Hypothalamus (tissue), 51 donors: ENCODE measurements at places on chromosomes 12 and 14.

- no peak for DNase-seq
These were observed 7.6 kb downstream of the SUSD6 start for GRCh38 chr14:69619012-69619411.

DNA sequence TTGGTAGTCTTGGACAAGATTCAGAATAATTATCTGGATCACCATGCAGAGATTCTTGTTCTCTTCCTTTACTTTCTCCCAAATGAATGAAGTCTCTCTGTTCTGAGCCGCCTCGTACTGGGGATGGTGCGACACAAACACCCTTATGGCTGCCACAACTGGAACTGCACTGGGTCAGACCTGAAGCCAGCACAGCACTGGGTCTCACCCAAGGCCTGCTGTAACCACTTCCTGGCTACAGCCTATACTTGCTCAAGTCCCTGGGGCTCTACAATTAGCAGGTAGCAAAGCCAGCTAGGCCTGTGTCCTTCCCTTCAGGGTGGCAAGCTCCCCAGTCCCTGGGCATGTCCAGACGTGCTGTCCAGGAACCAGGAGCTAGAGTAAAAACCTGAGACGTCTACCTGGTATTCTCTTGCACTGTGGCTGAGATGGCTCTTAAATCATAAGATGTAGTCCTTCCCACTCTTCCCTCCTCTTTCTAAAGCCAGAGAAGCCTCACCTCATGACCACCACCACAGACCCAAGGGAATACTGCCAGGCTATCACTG, 27.6 kb downstream of the IFNG start:
- no peak for DNase-seq

- no peak for DNase-seq
These were observed 94.7 kb upstream of the NOS1 start for GRCh38 chr12:117456076-117456475.

DNA sequence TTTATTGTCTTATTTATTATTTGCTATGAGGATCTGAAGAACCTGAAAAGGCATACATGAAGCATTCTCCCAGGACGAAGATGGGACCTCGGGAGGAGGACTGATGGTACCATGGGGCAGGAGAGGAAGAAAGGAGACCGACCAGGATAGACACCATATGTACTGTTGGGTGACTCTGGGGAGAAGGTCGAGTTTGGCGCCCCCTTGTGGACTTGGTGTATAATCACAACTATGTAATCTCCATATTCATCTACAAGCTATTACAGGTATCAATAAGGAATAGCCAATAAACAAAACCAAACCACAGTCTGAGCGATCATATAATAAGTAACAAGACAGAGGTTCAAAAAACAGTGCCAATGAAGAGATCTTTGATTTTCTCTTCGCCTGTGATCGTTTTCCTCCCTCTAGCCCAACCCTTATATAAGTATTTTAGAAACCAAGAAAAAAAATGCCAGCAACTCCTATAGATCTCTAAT, 139.1 kb downstream of the SPTSSA start:
- DNase-seq = peak; percentile 3

- DNase-seq = no peak
These were observed 31.5 kb upstream of the GZMB start for GRCh38 chr14:24665440-24665991.

- no peak for DNase-seq
These were observed 41.6 kb upstream of the TTC7B start for GRCh38 chr14:90857866-90858265.

GRCh38 chr12:108837680-108838079, 19.7 kb downstream of the SSH1 start:
- no peak for DNase-seq

DNA sequence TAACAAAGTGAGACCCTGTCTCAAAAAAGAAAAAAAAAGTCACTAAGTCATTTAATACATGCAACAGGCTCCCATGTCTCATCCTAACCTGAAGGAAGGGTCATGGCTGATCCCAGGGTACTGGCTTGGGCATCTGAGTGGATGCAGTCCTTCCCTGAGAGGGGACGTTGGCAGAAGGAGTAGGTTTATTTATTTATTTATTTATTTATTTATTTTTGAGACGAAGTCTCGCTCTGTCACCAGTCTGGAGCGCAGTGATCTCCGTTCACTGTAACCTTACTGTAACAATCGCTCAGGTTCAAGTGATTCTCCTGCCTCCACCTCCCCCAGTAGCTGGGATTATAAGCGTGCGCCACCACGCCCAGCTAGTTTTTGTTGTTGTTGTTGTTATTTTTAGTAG, 7.2 kb upstream of the CALCOCO1 start:
- no peak for DNase-seq

DNA sequence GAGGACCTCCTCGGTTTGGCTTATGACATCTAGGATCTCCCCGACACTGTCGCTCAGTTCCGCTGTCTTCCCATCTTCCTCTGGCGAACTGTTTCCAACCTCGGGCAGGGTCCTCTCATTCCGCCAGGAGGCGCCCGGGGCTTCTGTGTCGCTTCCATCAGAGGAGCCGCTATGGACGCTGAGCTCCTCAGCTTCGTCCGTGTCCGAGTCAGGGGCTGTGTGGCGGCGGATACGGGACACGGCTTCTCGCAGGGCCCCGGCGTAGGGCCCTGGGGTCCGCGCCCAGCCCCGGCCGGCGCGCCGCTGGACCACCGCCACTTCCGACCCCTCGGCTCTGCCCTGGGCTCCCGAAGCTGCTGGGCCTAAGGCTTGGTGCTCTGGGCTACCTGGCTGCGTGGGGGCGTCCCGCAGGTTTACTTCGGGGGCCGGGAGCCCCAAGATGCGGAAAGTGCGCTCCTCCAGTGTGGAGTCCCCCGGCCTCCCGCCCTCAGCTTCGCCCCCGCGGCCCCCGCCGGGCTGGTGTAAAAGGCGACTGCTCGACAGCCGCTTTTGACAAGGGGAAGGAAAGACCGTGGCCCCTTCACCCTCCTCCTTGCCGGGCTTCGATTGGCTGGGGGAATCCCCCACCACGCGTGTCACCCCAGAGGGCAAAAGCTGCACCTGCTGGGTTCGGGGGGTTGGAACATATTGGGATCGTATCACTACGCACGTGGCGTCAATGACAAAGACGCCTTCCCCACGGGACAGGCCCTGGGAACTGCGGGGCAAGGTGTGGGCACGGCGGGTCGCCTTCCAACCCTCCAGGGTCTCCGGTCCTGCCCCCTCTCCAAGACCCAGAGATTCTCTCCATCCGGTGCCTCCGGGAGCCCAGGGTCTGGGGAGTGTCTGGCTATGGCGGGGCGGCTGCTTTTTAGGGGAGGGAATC, 2.1 kb downstream of the DDN start:
- DNase-seq = no peak
